ENCODE measurements at places on chromosomes 11 and 22.
A peak's percentile ranks its signal among the peaks of the same experiment; 100 is the strongest.

DNA sequence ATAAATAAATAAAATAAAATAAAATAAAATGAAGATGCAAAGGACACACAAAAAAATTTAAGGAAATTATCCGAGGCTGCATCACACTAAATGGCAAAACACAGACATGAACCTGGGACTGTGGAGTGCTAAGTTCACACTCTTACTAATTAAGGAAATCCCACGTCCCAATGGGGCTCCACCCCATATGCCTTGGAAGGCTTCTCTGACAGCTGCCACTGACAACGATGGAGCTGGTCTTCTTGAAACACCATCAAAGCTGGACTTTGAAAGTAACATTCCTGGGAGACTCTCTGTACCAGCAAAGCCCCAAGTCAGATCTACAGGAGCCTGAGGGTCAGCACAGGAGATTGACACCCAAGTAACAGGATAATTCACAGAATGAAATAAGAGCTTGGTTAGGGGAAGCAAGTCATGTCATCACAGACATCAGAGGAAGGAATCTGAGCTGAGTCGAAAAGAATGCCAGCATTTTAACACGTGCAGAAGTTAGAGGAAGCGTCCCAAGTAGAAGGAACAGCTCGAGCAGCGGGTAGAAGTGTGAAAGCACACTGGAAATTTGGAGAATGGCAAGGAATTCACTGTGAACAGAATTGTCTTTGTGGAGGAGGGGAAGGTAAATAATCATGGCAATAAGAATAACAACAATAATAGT lies 13.8 kb downstream of the TPST2 start:
- no peak for DNase-seq

DNA sequence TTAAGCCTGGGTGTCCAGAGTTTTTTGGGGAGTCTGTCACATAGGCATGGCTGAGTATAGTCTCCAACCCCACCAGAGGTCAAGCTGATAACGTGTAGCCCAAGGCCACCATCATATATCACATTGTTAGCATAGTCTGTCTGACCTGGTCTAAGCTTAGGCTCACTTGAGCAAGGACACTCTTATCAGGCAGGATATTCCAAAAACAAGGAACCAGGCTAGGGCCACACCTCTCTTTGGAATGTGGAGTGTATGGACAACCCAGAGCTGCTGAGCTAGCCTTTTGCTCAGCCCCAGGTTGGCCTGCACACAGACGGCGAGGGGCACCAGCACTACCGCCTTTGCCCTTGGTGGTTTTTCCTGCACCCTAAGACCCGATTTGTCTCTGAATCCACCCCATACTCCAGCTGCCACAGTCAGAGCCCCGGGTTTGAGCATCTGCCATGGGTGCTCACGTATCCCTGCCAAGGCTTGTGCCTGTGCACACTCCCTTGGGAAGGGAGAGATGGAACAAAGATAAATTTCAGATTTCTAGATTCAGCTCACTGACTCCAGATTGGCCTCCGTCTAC lies 7.2 kb downstream of the SNAP29 start:
- no peak for DNase-seq

- no peak for DNase-seq
Measured at GRCh38 chr22:32354360-32355351, 3.0 kb upstream of the RFPL3 start.

DNA sequence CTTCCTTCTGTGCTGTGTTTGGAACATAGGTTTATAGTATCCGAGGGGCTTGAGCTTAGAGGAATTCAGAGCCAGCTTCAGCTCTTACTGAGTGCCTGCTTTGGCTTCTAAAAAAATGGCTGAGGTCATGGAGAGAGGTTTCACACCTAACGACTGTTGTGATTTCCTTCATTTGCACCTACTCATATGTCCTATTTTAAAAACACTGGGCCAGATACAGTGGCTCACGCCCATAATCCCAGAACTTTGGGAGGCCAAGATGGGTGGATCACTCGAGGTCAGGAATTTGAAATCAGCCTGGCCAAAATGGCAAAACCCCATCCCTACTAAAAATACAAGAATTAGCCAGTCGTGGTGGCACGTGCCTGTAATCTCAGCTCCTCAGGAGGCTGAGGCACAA lies 38.3 kb upstream of the SYT13 start:
- no peak for DNase-seq

DNA sequence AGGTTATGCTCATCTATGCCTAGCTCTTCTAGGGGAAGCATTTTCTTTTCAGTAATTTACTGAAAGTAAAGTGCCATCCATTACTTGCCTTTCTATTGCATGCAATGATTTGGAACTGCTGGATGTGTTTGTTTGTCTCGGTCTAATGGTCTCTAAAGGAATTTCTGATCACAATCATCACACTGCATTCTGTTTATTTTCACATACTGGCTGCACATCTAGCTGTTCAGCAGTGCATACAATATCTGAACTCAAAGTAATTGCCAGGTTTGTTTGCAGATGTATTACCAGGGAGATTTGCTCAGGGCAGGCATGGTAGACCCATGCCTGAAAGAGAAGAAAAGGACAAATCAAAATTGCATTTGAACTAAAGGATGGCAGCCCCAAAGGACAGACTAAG lies 36.4 kb upstream of the CWF19L2 start:
- no peak for DNase-seq

DNA sequence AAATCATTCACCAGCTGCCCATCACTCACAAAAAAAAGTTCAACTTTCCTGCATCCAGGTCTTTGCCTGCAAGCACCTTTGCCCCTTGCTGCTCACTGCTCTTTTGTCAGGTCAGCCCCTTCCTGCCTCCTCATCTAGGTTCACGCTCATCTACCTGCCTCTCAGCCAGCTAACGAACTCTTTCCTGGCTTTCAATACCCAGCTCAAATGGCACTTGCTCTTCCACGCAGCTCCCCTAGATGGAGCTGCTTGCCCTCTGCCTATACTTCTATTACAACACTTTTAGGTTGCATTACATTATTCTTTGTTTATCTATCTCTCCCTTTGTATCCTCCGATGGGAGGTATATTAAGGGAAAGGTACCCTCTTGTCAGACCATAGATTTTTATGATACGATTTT lies 78.9 kb upstream of the TBCEL start:
- DNase-seq: no peak

- no peak for DNase-seq
Measured at GRCh38 chr22:44668190-44668885, 33.7 kb upstream of the PRR5 start.

- no peak for DNase-seq
Measured at GRCh38 chr22:39593931-39594285, 23.4 kb downstream of the CACNA1I start.

- DNase-seq: no peak
Measured at GRCh38 chr11:3164138-3164551, 965 bp downstream of the OSBPL5 start.

DNA sequence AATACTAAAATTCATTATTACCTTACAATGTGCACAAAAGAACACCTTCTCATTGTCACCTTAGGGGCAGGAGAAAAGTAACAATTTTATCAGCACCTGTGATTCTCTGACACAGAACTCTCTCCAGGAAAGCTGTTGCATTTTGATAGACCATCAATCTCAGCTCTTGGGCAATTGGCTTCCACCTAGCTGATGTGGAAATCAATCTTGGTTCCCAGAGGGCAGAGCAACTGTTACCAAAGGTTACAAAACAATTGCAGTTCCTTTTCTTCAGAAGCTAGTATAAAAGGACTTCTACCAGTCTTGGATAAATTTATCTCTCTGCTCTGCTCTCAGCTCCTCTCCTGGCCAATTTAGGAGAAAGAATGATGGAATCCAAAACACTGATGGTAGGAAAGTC lies 157.8 kb upstream of the DDI1 start:
- DNase-seq: no peak

GRCh38 chr11:85682330-85683305 lies 3.4 kb downstream of the CCDC89 start:
- DNase-seq: peak; percentile 36

GRCh38 chr11:126088999-126089398 lies 26.3 kb upstream of the CDON start:
- no peak for DNase-seq

- no peak for DNase-seq
Measured at GRCh38 chr22:41650229-41650628, 29.1 kb downstream of the XRCC6 start.

DNA sequence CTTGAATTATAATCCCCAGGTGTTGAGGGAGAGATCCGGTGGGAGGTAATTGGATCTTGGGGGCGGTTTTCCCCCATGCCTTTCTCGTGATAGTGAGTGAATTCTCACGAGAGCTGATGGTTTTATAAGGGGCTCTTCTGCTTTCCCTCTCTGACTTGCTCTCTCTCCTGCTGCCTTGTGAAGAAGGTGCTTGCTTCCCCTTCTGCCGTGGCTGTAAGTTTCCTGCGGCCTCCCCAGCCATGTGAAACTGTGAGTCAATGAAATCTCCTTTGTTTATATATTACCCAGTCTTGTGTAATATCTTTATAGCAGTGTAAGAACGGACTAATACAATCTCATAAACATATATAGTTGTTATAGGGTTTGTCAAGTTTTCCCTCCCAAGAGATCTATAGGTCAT lies 32.8 kb downstream of the KCNE3 start:
- no peak for DNase-seq

GRCh38 chr11:34613552-34614056 lies 7.3 kb upstream of the EHF start:
- no peak for DNase-seq

- DNase-seq: no peak
Measured at GRCh38 chr11:12771875-12772274, 97.7 kb downstream of the TEAD1 start.

DNA sequence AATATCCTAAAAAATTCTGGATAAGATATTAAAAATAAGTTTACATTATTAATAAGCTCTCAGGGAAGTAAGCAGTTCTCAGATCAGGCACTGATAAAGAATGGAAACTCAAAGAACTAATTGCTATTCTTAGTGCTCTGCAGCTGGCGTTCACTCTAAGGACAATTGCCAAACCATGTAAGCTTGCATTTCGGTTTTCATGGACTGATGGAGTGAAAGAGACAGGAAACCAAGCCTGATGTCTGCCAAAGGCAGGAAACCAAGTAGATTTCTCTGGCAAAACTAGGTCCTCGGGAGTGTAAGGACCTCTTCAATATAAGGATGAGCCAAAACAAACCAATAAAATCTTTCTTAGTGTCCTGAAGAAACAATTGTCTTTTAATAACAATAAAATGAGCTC lies 355.2 kb downstream of the RAB38 start:
- DNase-seq: no peak

- no peak for DNase-seq
Measured at GRCh38 chr11:11520231-11521015, 101.4 kb downstream of the GALNT18 start.

DNA sequence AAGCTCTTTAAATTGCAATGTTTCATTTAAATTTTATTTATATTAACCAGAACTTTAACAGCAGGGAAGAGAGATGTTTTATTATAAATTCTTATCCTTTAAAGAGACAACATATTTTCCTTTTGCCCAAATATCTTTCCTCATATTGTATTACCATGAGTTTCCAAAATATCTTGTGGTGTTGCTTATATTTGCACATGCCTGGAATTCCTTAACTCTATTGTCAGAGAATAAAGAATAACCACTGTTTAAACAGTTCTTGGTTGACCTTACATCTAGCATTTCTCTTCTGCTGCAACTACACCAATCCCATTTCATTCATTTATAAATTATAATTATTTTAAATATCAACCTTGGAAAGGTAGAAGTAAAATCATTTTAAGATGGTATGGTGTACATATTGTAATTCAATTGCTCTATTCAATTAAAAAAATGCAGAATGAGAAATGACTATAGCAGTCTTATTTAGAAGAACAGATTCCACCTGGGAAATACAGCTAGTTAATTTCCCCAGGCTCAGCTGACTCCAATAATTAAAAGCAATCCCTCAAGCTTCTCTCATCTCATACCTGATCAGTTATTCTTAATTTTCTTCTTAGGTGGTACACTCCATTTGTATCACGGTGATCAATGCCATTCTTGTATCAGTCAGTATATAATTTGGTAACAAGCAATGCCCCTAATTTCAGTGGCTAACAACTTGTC lies 923.3 kb downstream of the KCNA4 start:
- DNase-seq: no peak

DNA sequence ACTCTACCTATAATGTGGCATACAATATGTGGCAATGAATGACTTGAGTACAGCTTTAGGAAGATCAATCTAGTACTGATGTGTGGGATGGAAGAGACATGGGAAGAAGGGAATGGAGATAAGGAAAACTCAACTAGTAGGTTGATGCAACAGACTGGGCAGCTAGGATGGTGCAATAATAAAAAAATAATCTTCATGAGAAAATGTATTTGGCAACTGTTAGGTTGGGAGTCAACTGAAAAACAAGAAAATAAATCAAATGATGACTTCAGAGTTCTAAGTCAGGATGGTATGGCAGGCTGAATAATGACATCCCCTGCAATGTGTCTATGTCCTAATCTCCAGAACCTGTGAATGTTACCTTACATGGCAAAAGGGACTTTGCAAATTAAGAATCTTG lies 236.8 kb upstream of the PITPNB start:
- DNase-seq: no peak

- no peak for DNase-seq
Measured at GRCh38 chr11:61062181-61062930, 39.9 kb upstream of the CD5 start.

DNA sequence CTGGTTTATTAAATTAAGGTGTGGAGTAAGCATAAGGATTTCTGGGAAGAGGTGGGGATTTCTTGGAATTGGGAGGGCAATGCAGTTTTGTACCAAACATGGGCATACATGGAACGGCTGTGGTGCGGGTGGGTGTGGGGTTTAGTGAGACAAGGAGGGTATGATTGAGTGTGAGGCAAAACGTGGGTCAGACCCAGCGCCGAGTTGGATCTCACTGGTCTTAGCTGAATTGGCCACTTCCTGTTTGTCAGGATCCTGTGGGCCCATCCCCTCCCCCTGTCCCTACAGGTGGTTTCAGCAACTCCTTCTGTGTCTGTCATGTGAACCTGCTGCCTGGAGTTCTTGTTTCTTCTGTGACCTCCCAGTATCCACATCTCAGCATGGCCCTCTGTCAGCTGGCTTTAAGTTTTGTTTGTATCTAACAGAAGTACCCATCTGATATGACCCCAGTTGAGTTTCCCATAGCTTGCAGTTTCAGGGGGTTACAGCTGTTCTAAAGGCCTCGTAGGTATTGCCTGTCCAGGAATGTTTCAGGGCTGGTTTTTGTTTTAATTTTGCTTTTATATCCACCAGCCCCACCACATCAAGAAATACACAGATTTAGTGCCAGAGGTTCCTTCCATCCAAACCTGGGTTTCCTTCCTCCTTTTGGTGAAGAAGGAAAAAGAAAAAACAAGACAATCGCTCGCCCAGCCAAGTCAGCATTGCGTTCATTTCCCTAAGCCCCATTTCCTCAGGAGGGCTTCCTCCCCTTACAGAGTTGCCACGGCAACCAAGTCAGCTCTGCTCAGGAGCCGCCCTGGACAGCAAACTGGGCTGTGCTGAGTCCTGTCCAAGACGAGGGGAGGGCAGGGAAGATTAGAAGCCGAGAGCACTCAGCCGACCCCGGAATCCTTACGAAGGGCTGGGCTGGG lies 6.0 kb downstream of the APOL1 start:
- DNase-seq: no peak

- no peak for DNase-seq
Measured at GRCh38 chr11:86403458-86403857, 28.8 kb downstream of the CCDC81 start.
